ENCODE measurements at places on chromosomes 1 and 21.

GRCh38 chr1:32438136-32438535, 26.7 kb upstream of the ZBTB8B start:
- DNase-seq = no peak

DNA sequence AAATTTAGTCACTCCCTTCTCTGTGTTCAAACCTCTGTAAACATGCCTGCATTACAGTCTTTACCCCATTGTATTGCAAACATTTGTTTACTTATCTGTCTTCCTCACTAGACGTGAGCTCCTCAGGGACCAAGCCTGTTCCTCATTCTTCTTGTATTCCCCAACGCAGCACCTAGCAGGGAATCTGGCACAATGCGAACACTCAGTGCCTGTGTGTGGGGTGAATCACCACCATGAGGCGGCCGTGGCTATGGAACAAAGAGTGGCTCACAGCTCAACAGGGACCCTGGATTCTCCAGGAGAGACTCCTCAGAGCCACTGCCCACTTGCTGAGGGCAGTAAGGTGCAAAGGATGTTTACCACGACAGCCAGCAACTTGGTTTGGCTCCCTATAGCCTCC, 95.9 kb downstream of the DDX20 start:
- no peak for DNase-seq

DNA sequence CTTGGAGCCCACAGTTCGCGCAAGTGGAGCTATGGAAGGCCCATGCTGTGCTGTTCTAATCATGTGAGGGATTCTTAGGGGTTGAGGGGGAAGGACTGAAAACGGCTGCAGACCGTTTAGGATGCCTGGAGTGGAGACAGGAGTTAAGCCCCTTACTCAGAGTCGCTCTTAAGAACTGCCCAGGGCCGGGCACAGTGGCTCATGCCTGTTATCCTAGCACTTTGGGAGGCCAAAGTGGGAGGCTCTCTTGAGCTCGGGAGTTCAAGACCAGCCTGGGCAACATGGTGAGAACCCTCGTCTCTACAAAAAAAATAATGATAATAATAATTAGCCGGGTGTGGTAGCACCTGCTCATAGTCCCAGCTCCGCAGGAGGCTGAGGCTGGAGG, 1.1 kb downstream of the ZNF672 start:
- no peak for DNase-seq

- DNase-seq = no peak
Measured at GRCh38 chr1:109559995-109560394, 11.6 kb downstream of the GNAI3 start.

GRCh38 chr1:106986603-106987002, 69.9 kb upstream of the PRMT6 start:
- DNase-seq = no peak

GRCh38 chr1:164876398-164877116, 317.6 kb downstream of the PBX1 start:
- DNase-seq = no peak

- DNase-seq = no peak
Measured at GRCh38 chr1:85316321-85316720, 39.9 kb upstream of the BCL10 start.

DNA sequence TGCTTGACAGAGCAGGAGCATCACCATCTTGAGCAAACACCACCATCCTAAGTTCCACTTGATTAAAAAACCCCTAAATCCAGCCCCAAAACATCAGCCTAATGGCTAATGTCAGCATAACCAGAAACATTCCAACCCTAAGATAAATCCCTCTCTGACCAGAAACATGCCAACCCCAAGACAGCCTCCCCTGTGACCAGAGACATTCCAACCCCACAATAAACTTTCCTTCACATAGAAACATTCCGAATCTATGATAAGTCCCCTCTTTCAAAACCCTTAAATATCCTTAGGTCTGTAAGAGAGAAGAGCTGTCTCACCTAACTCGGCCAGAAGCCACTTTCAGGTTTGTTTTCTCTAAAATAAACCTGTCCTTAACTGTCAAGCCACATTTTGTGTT, 17.4 kb upstream of the SLC2A5 start:
- DNase-seq = no peak

DNA sequence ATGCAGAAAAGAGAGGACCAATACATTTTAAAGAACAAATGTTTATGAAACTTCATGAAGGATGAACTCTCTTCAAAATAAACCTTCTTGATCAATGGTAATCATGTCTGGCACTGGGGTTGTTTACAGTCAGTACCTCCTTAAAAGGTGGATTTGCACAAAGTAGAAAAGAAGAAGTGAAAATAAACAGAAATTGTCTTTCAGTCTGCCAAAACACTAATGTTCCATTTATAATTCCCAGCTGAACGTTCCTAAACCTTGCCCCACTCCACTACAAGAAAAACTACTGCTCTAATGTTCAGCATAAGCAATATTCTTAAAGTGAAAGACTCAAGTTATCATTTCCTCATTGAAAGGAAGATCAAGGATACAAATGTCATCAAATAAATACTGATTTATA, 86.2 kb downstream of the EIF4G3 start:
- no peak for DNase-seq

DNA sequence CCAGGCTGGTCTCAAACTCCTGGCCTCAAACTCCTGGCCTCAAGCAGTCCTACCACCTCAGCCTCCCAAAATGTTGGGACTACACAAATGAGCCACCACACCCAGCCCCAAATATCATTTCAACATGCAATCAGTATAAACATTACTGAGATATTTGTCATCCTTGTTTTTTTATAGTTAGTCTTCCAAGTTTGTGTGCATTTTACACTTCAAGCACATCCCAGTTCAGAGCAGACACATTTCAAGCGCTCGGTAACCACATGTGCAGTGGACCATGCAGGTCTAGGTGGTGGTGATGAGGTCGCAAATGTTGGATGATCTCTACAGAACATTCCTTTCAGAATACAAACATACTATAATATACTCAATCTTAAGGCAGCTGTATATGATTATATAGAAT, 23.8 kb upstream of the APP start:
- no peak for DNase-seq

GRCh38 chr1:76033800-76034475, 40.6 kb upstream of the ST6GALNAC3 start:
- no peak for DNase-seq

DNA sequence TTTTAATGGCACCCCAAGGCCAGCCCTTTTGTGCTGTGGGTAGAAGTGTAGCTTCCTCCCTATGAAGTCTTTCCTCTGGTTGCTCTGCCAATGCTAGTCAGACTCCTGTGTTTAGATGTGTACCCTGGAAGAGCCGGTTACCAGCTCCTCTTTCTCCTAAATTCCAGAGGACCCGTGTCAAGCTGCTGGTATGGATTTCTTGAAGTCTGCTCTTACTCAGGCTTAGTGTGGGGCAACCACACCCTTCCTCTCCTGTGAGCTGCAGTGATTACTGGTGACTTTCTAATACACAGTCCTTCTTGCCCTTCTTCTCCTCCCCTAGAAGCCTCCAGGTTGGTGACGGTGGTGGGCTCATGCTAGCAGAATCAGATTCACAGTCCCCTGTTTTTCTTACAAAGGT, 74.1 kb upstream of the AKT3 start:
- DNase-seq = no peak

DNA sequence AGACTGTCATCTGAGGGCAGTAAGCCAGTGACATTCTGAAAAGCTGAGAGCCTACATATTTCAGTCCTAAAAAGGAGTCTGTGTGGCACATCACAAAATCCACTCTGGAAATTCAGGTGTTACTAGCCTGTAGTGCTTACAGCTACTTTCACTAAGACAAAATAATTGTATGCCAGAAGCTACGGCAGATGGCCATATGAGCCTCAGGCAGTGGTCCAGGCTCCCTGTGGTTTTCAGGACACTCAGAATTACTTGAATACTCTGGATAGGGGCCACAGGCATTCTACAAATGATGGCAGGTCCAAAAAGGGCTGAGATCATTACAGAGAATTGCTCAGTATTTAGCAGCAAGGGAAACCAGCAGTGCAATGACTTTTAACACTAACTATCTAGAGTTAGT, 527.1 kb downstream of the MRPL39 start:
- no peak for DNase-seq

DNA sequence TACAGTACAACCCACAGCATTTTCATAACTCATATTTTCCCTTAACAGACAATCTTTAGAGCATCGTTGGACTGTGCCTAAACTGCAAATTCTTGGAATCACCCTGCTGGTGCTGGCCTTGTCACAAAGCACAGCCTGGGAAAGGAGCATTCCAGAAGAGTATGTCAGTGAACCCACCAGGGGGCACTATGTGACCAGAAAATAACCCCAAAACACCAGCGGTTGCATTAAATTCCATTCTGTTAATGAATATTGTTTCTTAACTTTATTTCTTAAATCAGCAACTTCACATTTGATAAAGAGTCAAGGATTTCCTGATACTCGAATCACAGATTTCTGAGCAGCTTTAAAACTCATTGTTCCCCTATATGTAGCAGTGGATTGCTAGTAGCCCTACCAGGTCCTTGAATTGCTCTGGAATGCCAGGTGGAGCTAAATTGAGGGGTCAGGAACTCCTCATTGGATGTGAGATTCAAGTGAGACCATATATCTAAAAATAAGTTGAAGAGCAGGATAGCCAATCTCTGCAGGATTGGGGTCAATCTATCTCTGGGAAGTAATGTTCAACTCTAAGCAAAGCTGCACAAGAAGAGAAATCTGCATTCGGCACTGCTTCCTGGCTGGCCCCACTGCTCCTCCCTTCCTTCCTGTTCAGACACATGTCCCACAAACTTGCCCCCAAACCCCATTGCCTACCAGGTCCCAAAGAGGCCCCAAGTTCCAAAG, 12.7 kb upstream of the RAB4A start:
- no peak for DNase-seq

DNA sequence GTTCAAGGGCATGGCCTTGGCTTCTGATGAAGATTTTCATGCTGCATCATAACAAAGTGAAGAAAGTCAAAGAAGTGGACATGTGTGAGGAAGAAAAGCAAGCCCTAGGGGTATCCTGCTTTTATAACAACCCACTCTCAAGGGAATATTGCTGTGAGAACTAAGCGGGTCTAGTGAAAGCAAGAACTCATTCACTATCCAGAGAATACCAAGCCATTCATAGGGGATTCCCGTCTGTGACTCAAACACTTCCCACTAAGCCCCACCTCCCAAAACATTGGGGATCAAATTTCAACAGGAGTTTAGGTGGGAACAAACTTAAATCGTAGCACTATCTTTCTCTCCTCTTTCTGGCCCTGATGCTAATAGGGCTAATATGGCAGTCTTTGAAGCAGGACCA, 98.5 kb upstream of the CTTNBP2NL start:
- no peak for DNase-seq

DNA sequence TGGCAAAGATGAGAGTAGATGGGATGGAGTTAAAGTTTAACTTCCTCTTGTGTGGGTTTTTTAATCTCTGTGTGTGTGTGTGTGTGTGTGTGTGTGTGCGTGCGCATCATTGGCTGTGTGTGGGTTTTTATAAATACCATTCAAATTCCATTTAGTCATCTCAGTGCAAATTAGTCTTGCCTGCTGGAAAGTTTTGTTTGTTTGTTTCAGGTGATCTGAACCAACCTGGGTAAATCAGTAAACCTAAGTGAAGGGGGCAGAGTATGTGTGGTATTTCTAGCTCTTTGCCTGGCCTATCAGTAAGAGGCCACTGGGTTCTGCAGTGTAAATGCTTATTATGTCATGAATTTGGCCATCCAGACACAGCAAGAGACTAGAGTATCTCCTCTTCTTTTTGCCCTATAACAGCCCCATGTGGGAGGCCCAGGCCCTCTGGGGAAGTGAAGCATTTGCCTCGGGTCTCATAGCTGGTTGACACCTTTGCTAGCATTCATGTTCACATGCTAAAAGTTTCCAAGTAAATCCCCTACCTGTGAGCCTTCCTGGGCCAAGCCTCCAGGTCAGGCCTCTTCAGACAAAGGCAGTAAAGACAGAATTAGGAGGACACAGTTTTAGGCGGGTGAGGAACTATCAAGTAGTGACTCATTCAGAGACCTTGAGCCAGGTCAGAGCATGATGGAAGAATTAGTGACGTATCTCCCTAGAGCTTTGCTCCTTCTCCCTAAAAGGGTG, 14.7 kb downstream of the INTS3 start:
- no peak for DNase-seq

DNA sequence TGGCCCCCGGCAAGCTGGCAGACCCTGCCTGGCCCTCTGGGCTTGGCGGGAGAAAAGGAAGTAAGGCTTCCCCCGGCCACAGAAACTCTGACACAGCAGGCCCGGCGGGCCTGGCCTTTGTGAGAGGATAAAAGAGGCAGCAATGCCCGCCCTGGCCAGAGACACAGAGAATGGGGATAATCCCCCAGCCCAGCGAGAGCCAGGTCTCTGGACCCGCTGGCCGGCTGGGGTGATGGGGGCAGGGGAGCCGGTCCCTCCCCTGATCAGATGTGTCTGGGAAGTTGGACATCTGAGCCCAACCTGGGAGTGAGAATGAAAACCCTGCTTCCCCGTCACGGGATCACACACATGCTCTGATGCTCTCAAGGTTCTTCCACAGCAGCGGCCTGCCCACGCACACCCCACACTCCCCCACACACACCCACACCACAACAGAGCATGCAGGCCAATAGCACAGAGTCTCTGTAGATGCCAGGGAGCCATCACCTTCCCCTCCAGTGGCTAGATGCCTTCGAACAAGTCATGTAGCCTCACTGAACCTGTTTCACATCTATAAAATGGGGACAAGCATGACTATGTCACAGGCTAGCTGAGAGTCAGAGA, 4.2 kb downstream of the RSPO1 start:
- no peak for DNase-seq

Data from keratinocyte (primary cell).